ENCODE measurements at places on chromosomes 5 and 9.

GRCh38 chr5:154275566-154275965 lies 85.0 kb downstream of the GALNT10 start:
- DNase-seq: no peak

DNA sequence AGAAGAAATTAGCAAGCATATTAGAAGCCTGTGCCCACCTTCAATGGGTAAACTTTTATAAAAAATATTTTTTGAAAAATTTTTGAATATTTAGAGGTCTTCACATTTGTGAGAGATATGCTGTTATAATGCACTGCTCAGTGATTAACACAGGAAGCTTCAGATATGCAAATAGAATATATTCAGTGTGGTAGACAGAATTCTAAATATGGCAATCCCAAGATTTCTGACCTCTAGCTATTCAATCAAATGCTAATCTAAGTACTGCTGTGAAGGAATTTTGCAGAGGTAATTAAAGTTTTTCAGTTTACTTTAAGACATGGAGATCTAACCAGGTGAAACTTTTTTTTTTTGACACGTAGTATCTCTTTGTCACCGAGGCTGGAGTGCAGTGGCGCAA lies 103.5 kb downstream of the ADAMTS19 start:
- DNase-seq: no peak

- DNase-seq: no peak
Measured at GRCh38 chr5:135377751-135378680, 21.0 kb downstream of the MACROH2A1 start.

- no peak for DNase-seq
Measured at GRCh38 chr5:58439094-58439644, 20.7 kb downstream of the PLK2 start.

DNA sequence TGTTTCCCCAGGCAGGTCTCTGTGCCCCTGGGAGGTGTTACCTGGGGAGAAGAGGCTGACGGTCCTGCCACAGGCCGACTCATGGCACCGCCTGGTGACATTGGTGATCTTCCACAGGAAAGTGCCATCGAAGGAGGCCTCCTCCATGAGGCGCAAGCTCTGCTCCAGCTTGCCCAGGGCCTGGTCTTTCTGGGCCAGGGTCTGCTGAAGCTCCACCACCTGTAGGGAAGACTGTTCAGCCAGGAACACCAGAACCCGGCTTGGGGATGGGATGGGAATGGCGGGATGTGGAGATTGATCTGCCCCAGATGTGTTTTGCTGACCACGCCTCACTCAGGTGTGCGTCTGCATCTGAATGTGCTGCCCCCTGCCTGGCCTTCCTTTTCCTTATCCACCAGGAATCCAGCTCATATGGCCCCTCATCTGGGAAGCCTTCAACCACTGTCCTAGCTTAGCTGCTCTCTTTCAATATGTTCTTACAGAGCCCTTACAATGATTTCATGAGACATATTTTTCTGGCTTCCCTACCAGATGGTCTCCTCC lies 15.2 kb downstream of the TRAF1 start:
- no peak for DNase-seq

GRCh38 chr5:73793911-73794310 lies 167.9 kb downstream of the ARHGEF28 start:
- no peak for DNase-seq

DNA sequence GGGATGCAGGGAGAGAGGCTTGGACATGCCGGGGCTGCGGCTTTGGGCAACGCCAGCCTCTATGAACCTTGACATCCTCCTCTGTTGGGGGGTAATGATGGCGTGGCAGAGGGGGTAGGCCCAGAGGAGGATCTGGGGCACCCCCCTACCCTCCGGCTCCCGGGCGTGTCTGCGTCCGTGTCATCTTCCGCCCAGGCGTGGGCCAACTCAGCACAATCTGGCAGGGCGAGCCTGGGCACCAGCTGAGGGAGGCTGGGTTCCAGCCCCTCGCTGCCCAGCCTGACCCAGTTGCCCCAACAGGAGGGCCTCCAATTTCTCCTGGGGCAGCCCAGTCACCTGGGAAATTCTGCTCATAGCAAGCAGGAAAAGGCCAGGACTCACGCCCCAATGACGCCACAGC lies 62.9 kb upstream of the IL17B start:
- DNase-seq: no peak

DNA sequence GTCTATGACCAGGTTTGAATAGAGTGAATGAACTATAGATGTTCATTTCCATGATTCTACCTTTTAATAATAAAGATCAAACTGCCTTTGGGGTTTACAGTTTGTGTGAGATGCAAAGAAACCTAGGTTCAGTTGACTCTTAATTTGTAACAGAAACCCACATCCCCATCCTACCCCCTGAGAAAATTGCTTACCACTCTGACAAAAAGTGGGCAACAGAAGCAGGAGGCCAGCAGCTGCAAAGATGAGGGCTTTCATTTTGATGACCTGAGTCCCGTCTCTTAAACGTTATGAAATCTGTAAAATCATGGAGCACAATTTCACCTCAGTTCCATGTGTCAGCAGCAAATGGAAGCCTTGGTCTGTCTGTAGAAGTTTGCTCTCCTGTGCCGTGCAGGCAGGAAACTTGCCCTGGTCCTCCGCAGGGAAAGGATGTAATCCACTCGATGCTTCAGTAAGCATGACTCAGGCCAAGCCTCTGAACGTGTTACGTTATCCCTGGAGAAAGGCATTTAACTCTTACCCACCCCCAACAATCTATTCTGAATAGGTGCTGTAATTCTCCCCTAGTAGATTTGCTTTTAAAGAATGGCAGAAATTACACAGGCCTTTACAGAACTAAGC lies at the start of gene F2RL2:
F2RL2 (minus strand) TSS at position 431 of the 624 bp plus-strand sequence; CDS start at position 258, 173 bp downstream.
- no peak for DNase-seq

Data from stimulated activated CD4-positive, alpha-beta T cell treated with anti-CD3 and anti-CD28 coated beads, Interleukin-4, amount 100 ng/mL, for 4 hours (primary cell).